Activated CD8-positive, alpha-beta memory T cell treated with anti-CD3 and anti-CD28 coated beads for 4 hours (primary cell): ENCODE measurements at places on chromosomes 7 and 10.

GRCh38 chr7:134317434-134317833, 704 bp upstream of the SLC35B4 start:
- DNase-seq: no peak

DNA sequence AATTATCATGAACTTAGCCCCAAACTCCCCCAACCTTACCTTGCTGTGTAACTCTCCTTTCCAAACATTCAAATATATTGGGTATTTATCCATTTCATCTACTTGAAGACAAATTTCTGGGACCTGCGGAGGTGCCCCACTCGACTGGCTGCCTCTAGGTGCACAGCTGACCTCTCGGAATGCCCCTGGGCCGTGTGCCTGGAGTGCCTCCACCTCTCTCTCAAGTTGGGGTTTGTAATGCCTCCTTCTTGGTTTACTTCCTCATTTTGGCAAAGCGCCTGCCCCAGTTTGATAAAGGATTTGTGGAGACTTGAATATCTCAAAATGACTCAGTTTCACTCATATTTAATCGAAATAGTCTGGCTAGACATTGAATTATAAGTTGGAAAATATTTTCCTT, 16.6 kb downstream of the ZNF777 start:
- no peak for DNase-seq

GRCh38 chr7:15886626-15887025, 200.1 kb upstream of the MEOX2 start:
- no peak for DNase-seq

- no peak for DNase-seq
These were observed 599.0 kb downstream of the TNS3 start for GRCh38 chr7:46982928-46983327.

GRCh38 chr7:38321515-38321944, 48.1 kb upstream of the TARP start:
- DNase-seq: no peak
